Adipocyte (in vitro differentiated cells): ENCODE measurements at places on chromosomes 11 and 22.

- no peak for DNase-seq
Observed at GRCh38 chr11:121578251-121578976, 125.6 kb upstream of the SORL1-AS1 start.

- DNase-seq = no peak
Observed at GRCh38 chr11:103878646-103879045, 157.8 kb upstream of the DDI1 start.

GRCh38 chr11:725624-726202, 19.7 kb downstream of the EPS8L2 start:
- DNase-seq = no peak

DNA sequence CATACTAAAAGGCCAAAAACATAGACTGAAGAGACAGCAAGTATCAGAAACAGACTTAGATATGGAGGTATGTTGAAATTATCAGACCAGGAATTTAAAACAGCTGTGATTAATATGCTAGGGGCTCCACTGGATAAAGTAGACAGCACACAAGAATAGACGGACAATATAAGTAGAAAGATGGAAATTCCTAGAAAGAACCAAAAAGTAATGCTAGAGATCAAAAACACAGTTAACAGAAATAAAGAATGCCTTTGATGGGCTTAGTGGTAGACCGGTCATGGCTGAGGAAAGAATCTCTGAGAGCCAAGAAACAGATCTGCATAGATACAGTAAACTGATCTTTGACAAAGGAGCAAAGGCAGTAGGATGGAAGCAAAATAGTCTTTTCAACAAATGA, 250.2 kb downstream of the SWAP70 start:
- DNase-seq = peak; percentile 40

DNA sequence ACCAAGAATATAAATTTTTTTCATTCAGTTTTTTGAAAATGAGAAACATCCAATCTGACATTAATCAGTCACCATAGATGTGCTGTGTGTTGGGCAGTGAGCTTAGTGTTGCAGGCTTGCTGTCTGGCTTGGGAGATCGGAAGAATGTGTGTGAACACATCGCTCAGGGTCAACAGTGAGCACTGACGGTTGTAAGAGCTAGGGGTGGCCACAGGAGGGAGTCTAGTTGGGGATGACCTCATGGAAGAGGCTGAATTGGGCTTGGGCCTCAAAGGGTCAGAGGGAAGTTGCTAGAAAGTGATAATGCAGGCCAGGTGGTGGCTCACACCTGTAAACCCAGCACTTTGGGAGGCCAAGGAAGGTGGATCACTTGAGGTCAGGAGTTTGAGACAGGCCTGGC, 375.4 kb downstream of the DDX10 start:
- no peak for DNase-seq

DNA sequence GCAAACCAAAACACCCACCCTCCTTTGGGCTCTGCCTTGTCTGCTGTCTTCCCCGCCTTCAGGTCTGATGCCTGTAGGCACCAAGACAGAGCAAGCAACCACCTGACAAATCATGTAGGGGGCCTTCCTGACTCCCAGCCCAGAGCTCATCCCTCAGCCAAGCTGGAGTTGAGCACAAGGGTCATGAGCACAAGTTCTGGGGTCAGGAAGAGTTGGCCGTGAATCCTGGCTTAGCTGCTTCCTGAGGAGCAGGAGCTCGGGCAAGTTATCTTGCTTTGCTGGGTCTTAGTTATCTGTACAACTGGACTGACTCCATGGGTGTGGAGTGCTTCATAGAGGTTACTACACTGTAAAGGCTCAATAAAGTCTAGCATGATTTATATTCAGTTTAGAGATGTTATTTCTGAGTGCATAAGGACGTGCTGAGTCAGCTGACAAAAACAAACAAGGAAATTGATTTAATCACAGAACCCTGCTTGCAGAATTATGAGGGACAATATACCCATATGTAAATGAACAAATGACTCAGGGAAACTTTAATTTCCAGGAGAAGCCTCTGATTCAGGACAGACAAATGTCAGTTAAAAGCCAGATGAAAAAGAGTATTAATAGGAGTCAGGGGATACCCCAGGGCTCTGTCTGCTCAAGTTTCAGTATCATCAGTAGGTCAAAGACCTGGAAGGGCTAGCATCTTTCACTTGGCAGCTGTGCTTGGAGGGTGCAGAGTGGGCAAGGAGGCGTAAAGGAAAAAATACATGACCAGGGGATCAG, 15.0 kb upstream of the APOA1 start:
- peak; percentile 19 for DNase-seq

DNA sequence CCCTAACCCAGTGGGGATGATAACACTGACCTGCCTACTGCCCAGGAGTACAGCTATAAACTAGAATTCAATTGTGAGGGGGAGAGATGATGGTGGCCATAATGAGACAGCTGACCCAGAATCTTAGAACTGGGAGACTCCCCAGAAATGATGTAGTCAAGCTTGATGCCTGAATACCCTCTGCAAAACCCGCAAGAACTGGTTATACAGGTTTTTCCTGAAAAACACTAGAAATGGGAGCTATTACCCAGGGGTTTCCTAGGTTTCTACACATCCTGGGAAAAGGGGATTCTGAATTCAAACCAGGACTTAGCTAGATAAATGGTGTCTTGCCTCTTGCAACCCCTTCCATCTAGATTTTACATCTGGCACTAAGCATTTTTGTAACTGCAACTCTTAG, 113.8 kb upstream of the NARS2 start:
- no peak for DNase-seq
